ENCODE measurements at places on chromosomes 7 and 10.

- DNase-seq: no peak
Observed at GRCh38 chr7:650339-651031, 76.0 kb upstream of the DNAAF5 start.

DNA sequence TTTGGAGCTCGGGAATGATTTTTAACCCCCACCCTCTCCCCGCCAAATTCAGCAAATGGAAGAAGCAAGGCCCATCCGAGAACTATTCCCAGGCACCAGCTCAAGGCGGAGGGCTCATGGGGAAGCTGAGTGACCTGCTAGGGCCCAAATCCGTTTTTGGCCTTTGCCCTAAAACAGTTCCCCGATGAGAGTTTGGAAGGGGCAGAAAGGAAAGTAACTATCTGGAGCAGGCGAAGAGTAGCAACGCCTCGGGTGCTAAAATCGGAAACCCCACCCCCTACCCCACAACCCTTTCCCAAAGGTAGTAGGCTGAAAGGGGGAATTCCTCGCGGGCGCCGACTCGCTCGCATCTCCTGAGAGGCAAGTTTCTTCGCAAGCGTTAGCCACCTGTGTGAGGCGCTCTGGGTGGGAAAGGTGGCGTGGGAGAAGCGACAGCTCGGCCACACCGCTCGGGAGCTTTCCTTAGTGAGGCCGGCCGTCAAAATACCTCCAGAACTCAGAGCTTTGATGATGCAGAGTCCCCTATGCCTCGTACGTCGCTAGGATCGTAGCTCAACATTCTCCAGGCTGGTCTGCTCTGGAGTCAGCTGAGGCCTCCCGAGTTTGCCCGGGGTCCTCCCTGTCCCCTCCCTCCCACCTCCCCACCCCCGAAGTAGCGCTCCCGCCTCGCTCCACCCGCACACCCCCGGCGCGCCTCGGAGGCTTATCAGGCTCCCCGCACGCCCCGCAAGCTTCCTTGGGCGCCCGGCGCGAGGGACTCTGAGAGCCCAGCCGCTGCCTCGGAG is 642 bp upstream of the PRKG1 start:
- no peak for DNase-seq

GRCh38 chr10:20162123-20162522 is 345.9 kb downstream of the PLXDC2 start:
- DNase-seq: no peak

DNA sequence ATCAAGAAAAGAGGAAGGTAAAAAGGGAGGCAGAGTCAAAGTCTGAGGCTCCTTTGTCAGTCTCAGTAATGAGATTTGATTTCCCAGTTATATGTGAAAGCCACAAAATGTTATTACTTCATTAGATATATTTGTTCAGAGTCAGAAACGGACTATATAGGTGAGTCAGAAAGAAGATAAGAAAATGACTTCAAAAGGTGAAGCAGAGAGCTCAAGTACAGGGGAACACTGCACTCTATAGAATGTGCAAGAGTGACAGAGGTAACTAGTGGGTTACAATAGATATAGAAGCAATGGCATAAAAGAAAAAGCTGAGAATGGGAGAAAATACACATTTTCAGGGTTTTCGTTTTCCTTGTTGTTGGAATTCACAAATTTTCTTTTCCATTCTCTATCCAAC is 43.3 kb downstream of the DGKB start:
- DNase-seq: no peak

Data from HS-5 (cell line).